ENCODE measurements at places on chromosomes 13 and 19. TPM values are rescaled to one million over a fixed set of nuclear protein-coding genes. Genes with fewer than 3 reads are reported as not detected.

SPC24 gene
- 27.5 TPM for polyA plus RNA-seq

KISS1R gene
- not detected for polyA plus RNA-seq

SWSAP1 gene
- 3.5 TPM for polyA plus RNA-seq

DNA sequence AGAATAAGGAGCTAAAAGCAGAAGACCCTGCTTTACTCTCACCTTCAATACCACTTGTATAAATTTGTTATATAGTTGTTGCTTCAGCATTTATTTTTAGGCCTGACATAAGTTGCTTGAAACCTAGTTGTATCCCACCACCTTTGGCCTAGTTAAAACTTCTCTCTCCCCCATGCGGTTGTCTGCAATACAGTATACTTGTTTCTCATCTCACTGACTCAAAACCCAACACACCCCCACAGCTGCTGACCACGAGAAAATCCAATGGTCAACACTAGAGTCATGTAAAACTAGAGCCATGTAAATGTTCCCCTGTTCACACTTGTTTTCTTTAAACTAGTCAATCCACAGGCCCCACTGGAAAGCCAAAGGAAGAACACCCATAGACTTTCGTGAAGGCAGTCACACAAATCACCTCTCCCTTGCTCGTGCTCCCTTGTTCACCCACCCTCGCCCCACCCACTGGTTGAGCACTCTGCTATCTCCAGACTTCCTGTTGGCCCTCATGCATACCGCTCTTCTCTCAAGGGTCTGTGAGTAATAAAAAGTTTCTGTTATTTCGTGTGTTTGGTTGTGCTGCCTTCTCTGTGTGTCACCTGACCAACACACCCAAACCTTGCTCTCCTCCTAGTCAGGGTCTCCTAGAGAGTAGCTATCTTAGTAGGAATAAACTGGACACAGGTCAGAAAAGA, 12.9 kb upstream of the CCDC169 start:
- no peak for DNase-seq

- peak; percentile 76 for DNase-seq
Measured at GRCh38 chr13:26011996-26012821, 39.6 kb downstream of the SHISA2 start.

DNA sequence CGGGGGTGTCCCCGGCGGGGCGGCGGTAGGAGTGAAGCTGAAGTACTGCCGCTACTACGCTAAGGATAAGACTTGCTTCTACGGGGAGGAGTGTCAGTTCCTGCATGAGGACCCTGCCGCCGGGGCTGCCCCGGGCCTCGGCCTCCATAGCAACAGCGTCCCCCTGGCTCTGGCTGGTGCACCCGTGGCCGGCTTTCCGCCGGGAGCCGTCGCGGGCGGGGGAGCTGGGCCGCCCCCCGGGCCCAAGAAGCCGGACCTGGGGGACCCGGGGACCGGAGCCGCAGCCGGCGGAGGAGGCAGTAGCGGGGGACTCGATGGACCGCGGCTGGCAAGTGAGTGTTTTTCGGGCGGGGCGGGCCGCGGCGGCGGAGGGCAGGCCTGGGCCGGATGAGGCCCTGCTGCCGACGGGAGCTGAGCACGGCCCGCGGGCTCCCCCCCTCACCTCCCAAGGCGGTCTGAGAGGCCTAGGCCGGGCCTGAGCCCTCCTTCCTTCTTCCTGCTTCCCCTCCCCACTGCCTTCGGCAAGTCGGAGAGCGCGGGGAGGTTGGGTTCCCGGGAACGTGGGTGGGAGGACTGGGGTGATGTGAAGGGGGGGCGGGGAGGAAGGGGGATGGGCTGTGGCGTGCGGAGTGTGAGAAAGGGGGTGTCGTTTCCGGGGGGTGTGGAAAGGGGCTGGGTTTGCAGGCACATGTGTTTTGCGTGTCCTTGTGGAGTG, 568 bp downstream of the PAN3 start:
- DNase-seq = peak; percentile 92

DNA sequence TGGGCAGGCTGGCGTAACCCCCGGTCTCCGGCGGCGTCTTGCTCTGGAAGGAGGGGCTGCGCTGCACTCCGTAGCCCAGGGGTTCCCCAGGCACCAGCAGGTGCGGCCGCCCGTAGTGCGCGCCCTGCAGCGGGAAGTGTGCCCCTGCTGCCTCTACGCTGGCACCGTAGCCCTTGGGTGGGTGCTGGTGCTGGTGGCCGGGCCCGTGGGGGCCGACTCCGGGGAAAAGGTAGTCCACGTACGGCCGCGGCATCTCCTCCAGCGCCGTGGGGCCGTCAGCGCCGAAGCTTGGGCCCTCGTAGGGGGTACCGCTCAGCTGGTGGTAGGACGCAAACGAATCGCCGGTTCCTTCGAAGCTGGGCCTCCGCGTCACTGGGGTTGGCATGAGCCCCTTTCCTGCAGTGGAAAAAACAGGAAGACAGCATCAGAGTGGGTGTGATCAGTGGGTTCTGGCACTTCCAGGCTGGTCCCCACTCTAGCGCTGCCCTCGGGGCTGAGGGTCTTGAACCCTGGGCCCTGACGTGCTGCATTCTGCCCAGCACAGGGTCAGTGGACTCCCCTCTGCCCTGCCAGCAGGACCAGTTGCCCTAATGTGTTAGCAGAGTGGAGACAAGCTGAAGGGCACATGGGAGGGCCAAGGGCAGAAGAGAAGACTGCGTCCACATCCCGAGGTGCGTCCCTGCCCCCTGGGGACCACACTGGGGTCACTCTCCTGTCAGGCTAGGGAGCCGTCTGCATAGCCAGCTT, 72.3 kb downstream of the LATS2 start:
- no peak for DNase-seq

DNA sequence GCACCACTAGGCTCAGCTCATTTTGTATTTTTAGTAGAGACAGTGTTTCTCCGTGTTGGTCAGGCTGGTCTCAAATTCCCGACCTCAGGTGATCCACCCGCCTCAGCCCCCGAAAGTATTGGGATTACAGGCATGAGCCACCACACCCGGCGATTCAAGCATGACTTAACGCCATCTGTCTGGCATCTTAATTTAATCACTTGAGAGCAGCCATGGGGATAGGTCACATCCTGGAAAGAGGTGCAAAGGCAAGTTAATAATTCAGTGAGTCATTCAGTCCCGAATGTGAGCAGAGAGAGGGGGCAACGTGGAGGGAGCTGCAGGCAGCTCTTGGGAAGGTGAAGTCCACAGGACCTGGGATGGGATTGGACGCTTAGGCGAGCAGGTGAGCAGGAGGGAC, 31.7 kb upstream of the USP29 start:
- DNase-seq = no peak

DNA sequence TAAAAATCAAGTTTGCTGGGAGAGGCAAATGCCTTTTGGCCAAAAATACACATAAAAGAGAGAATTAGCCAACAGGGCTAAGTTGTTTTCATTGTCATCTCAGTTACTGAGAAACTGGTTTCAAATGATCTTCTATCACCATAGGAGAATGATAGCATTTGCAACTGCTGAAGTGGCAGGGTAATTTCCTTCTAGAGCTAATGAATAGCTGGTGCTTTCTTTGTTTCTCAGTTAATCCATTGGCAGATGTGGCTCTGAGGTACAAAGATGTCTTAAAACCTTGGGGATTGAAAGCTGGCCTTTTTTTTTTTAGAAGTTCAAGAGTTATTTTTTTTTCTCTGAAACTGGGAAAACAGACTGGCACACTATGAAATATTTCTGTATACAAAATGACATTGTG, 332.7 kb upstream of the KLF12 start:
- no peak for DNase-seq

- DNase-seq = no peak
Measured at GRCh38 chr13:98403076-98403475, 173.8 kb downstream of the STK24 start.

GRCh38 chr19:28876609-28877123, 336.3 kb downstream of the UQCRFS1 start:
- DNase-seq = no peak

DNA sequence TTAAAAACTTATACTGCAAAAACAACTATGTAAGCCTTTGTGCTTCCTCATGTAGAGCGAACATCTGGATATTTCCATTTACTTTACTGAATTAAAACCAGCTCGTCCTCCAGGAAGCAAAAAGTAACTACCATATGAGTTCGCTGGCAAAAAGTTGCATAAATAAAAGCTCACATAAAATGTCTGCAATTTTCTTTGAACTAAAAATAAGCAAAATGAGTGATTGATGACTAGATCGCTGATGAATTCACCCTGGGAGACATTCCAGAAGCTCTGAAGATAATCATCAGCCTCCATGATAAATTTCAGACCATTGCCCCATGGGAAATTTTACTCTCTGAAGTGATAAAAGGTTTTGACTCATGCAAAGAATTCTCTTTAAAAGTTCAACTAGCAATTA, 67.3 kb upstream of the SACS start:
- no peak for DNase-seq

DNA sequence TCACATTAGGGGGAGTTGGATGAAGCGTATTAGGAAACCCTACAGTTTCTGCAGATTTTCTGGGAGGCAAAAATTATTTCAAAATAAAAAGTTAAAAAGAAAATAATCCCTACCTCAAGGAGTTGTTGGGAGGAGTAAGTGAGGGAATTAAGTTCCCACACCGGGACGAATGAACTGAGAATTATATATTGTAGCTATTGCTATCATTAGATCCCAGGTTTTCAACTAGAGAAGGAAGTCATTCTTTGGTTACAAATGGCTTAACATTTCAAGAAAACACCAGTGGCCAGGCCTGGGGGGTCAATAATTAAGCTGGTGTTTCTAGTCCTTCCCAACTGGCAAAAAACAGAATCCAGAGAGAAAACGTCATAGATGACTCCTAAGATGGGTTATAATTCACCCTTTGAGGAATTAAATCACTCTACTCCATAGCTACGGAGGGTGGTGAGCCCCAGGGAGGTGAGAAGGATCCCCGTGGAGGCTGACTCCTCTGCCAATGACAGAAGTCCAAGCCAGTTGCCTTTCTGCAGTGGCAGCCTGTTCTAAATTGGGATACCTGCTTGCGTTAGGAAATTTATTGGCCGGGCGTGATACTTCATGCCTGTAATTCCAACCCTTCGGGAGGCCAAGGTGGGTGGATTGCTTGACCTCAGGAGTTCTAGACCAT, 1.2 kb upstream of the MYDGF start:
- no peak for DNase-seq

GRCh38 chr19:54684527-54684926, 21.7 kb downstream of the LILRB4 start:
- DNase-seq = peak; percentile 31

GRCh38 chr19:12782424-12783290, 7.3 kb upstream of the HOOK2 start:
- peak; percentile 86 for DNase-seq

- no peak for DNase-seq
Measured at GRCh38 chr13:97212004-97212403, 10.1 kb upstream of the MBNL2 start.

DNA sequence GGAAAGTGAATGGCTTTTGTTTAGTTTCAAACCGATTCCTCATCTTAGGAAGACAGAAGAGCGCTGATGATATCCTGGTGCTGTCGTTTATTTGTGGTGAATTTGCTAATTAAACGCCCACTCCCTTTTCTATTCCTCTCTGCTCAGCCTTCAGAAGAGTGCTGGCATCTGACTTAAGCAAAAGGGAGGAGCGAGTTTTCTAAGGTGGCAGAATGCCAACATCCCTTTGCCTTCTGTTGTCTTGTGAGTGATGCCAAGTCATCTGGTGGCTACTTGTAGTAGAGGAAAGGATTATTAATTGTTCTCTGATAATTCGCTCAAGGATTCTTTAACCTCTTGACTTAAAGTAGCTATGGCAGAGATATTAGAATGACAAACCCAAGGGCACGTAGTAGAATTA, 68.1 kb downstream of the ERCC5 start:
- peak; percentile 27 for DNase-seq

DNA sequence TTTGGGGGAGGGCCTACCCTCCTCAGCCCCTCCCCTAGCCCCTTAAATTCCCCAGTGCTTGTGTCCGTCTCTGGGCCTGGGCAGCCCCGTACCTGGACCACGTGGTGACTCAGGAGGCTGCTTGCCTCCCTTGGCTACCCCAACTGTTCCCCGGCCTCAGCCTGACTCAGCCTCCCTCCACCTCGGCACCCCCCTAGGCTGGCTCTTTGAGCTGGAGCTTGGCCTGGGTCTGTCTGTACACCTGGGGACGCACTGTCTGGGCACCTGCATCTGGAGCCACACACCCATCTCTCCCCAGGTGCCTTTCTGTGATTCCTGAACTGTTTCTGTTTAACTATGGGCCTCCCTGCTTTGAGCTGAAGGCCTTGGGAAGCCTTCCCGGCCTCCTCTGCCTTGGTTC, 1.8 kb upstream of the KLK14 start:
- DNase-seq = no peak

DNA sequence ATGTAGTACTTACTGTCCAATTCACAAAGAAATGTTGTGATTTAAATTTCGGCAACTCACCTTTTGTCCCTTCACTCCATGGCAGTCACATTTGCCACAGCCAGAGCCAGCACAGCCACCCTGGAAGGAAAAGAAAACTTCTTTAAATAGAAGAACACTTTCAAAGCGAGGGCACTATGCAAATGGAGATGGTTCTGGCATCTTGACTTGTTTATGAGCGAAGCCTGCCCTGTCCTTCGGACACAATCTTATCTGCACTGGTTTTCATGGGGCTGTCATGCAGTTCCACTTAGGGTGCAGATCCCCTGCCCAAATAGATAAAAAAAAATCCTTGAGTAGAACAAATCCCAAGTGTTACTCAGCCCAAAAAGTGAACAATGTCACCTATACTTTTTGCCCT, 64.3 kb downstream of the COL4A1 start:
- no peak for DNase-seq

DNA sequence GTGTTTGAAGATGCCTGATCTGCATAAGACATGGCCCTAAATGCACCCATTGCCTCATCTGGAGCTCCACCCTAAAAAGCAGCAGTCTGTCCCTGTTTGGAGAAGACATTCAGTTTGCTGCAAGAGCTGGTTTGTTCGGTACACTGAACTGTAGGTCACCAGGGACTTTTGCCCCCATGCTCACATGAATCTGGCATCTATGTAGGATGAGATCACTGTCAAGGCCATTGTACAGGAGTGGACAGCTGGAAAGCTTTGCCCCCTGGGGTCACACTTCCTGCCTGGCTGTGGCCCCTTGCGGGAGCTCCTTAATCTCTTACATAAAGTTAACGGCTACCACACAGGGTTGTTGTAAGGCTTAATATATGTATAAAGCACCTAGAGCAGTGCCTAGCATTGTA, 73.0 kb downstream of the IPO5 start:
- DNase-seq = no peak

- no peak for DNase-seq
Measured at GRCh38 chr19:43672061-43672679, 2.2 kb upstream of the PLAUR start.

- DNase-seq = no peak
Measured at GRCh38 chr19:51066393-51067186, 1.7 kb upstream of the KLK13 start.

DNA sequence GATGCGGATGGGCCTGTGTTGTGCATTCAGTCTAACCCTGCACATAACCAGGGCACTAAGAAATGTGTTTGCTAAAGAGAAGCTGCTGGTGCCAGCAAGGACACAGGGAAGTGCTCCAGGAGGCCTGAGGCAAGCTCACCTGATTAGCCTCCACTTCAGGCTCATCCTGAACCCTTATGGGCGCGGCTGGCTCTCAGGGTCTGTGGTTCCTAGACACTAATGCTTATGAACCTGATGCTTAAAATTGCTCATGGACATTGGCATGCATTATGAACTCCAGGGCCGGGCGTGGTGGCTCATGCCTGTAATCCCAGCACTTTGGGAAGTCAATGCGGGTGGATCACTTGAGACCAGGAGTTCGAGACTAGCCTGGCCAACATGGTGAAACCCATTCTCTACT, 34.3 kb downstream of the SERP2 start:
- no peak for DNase-seq

Measured in right lung (tissue), 10 donors.